ENCODE measurements at places on chromosomes 16 and 17.

GRCh38 chr16:19377864-19378263, 39.8 kb upstream of the TMC5 start:
- no peak for DNase-seq

GRCh38 chr16:55494994-55495421, 13.9 kb upstream of the LPCAT2 start:
- DNase-seq: no peak

DNA sequence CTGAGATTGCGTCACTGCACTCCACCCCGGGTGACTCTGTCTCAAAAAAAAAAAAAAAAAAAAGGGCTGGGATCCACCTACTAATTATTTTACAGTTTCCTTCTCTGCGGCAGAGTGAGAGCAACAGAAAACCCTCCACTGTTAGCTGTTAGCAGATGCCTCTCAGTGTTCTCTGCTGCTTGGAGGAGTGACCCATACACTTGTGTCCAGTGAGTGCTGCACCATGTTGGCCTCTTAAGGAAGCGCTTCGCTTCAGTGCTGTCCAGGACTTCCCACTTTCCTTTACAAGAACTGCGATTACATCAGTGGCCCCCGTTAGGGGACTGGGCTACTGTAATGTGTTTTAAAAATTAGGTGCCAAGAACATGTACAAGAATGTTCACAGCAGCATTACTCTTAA, 18.4 kb upstream of the CLEC18B start:
- DNase-seq: no peak

DNA sequence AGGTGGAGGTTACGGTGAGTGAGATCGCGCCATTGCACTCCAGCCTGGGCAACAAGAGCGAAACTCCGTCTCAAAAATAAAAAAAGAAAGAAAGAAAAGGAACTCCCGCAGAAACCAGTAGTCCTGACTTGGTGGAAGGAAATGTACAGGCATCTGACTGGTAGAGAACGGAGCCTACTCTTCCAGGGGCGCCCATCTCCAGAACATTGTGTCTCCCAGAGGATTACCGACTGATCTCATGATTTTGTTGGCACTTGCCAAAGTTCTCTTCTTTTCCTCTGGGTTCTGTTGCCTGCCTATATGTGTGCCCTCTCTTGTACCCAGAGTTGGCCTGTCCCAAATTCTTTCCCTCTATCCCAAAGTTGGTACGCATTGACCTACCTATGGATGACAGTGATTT, 24.2 kb downstream of the DDX19A start:
- no peak for DNase-seq

GRCh38 chr16:87431926-87432325, 39.8 kb downstream of the MAP1LC3B start:
- DNase-seq: no peak
